ENCODE measurements at places on chromosomes 1 and 21.

DNA sequence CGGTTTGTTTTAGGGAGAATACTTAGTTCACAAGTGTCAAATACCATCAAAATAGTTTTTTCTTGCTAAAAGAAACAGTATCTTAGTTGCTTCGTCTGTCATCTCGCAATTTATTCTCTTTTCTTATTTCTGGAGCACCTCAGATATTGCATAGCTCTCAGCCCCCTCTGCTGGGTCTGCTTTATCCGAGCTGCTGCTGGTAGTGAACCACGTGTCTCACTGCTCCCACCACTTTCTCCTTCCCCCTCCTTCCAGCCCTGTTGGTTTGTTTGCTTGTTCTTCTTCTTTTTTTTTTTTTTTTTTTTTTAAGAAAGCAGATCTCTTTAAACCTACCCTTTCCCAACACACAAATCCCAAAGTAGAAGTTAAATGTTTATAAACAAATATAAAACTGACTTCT, 170.8 kb downstream of the EDEM3 start:
- DNase-seq: no peak

GRCh38 chr1:170666541-170667254, 2.8 kb downstream of the PRRX1 start:
- DNase-seq: no peak

GRCh38 chr1:101728029-101728428, 268.7 kb downstream of the OLFM3 start:
- DNase-seq: no peak

GRCh38 chr1:230173187-230173975, 106.3 kb downstream of the GALNT2 start:
- DNase-seq: no peak

DNA sequence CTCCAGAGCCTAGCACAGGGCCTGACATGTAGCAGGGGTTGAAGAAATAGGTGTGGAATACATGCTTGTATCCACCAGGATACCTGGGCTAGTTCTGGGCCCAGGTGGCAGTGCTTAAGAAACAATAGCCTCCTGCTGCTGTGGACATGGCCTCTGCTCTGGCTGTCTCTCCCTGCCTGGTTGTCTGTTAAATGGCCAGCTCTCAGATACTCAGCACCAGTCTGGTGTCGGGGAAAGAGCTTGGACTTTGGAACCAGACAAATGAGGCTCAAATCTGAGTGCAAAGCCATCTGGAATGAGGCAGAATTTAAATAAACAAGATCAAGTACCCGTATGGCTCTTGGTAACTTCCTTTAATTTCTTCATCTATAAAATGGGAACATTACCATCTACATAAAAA, 31.5 kb downstream of the SESN2 start:
- no peak for DNase-seq

DNA sequence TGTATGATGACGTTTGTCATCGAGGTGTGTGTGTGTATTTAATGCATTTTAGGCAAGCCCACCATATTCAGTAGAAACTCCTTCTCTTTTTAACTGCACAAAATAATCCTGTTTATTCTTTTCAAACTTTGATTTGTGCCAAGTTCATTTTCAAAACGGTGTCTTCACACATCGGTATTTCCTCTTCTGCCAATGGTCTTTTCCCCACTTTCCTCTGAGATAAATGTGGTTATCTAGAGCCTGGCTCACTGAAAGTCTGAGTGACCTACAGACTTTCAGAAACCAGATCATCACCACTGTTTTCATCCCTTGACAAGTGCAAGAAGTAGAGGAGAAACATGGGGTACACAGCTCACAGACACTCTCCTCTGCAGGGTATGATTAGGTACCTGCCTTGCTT, 69.4 kb downstream of the GPATCH2 start:
- no peak for DNase-seq

GRCh38 chr1:214552174-214552608, 789 bp upstream of the PTPN14 start:
- no peak for DNase-seq
